Iris pigment epithelial cell (primary cell): ENCODE measurements at places on chromosomes 5 and 9.

- DNase-seq, result peak; percentile 57
These were observed 3.7 kb upstream of the SVEP1 start for GRCh38 chr9:110583237-110583636.

GRCh38 chr9:2745560-2746380, 28.5 kb downstream of the KCNV2 start:
- no peak for DNase-seq

- peak; percentile 11 for DNase-seq
These were observed 567.2 kb downstream of the PTPRD start for GRCh38 chr9:10045598-10045997.

GRCh38 chr9:133135146-133135745, 14.2 kb upstream of the RALGDS start:
- peak; percentile 84 for DNase-seq

- no peak for DNase-seq
These were observed 1.7 kb upstream of the SSBP2 start for GRCh38 chr5:81752644-81752963.

DNA sequence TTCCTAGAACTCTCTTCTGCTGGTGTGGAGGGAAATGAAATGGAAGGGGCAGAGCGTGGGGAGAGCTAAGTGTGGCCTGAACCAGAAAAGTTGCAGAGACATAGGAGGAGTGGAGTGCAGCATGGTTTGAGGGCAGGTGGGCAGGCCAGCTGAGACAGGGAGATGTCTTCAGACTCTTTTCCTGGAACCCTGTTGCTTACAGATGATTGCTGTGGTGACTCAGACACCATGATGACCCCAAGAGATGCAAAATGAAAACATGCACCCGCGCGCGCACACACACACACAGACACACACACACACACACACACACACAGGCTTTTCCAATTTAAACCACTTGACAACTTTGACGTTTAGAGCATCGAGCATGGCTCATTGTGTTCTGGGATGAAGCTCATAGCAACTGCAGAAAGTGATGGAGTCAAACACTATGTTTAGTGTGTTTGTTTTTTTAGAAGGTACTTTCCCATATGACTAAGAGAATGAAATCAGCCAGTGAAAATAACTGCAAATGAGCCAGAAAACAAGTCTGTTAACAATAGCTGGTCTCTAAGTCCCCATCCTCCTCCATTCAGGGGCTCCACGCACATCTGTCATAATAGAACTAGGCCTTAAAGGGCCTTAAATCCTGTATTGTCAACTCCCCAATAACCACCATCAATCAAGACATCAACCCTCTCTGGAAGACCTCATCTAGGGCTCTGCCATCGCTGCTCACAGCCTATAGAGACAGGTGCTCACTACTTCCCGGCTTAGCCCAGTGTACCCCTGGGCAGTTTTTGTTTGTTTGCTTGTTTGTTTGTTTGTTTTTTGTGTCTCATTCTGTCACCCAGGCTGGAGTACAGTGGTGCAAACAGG, 9.6 kb downstream of the TMOD1 start:
- DNase-seq, result peak; percentile 69

- peak; percentile 55 for DNase-seq
These were observed 21.6 kb downstream of the FBXL7 start for GRCh38 chr5:15521381-15522186.

- DNase-seq, result no peak
These were observed 19.5 kb downstream of the DBH start for GRCh38 chr9:133655701-133656100.

DNA sequence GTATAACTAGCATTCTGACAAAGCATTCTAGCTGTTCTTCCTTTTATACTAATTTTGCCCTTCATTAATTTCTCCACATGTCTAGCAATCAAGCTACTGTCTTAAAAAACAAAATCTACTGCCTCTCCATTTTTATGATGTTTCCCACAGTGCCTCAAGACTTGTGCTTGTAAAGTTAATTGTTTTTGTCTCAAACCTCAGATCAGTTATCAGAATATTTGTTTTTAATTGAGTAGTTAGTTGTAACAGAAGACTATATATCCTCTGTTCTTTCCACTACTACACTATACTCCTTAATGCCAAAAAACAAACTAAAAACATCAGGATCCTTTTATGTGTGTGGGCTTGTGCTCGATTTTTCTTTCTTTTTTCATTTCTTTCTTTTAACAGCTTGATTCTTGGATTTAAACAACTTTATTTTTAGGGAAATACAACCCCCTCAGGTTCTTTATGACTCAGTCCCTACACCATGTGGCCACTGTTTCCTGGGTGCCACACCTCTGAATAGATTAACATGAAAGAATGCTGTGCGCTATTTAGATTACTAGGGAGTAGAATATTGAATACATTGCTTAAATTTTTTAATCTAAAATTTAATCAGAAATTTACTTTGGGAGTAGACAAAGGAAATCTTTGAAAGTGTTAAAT, 1.2 kb downstream of the ASPN start:
- DNase-seq, result peak; percentile 53

DNA sequence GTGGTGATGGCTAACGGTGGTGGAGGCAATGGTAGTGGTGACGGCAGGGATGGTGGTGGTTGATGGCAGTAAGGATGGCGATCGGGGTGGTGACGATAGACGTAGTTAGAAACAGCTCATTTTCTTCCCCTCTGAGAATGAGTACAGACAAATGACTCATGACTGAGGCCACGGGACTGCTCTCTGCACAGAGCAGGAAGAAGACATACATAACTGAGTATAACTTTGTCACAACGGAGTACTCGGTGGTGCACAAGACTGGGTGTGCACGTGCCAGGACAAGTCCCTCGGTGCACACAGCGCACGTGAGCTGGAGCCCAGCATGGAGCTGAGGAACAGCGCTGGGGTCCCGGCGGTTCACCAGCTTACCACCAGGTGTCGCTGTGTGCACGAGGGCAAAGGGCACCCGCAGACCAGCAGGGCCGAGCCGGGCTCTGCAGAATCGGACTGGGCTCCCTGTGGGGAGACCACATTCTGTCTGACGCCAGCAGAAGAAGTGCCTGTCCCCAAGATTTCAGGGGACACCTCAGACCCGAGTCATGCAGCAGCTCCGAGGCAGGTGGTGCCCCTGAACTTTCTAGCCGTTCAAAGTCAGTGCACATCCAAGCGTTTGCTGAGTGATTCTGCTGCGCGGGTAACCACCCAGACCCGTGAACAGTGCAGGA, 188.6 kb downstream of the FSTL4 start:
- DNase-seq, result peak; percentile 41

- DNase-seq, result peak; percentile 98
These were observed 324.4 kb downstream of the ENC1 start for GRCh38 chr5:74316064-74316603.

GRCh38 chr9:112367465-112367864, 12.4 kb upstream of the HSDL2 start:
- DNase-seq, result no peak

DNA sequence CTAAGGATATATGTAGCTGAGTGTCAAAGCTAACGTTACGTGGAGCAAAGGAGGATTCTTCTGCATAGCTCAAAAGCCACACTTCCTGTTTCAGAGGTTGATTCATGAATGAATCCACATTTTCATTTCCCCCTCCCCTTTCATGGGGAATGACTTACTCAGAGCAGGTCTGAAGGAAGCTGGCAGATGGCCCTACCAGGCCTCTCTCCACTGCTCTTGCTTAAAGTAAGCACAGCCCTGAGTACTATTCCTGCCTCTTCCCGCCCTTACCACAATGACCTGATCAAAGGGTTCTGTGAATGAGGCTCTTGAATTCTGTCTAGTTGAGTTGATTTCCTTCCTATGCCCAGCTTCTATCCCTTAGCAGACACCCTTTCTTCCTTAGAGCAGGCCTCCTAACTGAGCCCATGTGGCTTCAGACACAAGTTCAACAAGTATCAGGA, 6.3 kb downstream of the IGIP start:
- peak; percentile 94 for DNase-seq

DNA sequence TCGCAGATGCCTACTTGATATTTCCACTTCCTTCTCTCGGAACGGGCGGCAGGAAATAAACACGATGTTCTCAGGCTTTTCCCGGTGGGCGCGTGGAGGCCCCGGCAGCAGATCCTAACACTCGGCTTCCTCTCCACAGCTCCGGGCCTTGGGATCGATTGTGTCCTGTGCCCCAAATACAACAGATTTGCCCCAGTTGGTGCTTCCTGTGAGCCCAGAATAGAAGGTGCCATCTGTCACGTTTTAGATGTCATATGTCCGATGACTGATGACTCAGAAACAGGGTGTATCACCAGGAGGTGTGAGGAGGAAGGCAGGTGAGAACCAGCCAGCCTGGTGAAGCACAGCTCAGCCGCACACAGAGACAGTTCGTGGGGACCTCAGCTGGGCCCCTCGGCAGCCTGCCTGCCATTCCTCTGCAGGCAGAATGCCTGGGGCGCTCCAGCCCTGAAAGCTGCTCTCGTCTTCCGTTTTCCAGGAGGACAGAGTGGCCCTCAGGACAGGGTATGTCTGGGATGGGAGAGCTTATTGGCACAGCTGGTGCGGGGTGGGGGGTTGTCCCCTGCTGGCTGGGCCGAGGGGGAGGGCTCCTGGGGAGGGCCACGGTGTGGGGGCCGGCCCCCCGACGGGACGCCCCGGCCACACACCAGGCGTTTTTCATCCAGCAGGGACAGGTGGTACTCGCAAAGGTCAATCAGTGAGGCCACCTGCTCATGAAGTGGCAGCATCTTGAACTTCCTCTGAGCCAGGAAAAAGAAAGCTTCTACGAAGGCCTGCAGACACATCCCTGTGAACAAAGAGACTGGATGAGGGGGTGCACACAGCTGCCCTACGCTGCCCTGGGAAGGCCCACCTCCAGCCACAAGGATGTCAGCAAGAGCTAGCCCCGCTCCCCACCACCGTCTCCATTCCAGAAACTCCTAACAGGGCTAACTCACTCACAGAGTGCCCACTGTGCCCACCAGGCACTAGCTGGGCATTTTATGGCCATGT, 171.0 kb downstream of the DAB2IP start:
- no peak for DNase-seq

- no peak for DNase-seq
These were observed 46.0 kb downstream of the RAPGEF1 start for GRCh38 chr9:131693651-131694597.

GRCh38 chr5:64811050-64811640, 42.4 kb downstream of the CWC27 start:
- peak; percentile 82 for DNase-seq

- no peak for DNase-seq
These were observed 635.7 kb downstream of the RAB3C start for GRCh38 chr5:59218424-59219045.

DNA sequence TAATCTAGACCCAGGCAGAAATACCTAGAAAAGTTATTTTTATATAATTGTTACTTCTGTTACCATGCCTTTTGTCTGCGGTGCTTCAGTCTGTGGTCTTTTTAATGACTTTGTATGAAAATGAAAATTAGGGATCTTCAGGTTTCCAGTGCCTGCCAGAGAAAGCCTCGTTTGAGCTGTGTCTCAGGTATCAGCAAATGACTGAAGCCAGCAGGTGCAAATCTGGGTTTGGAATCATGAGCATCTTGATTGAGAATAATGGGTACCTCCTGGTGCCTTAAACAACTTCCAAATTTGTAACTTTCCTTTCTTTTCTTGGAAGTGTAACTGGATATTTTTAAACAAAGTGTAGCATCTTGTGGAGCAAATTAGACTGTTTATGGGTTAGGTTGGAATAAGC, 4.3 kb downstream of the ZBTB34 start:
- DNase-seq, result no peak

DNA sequence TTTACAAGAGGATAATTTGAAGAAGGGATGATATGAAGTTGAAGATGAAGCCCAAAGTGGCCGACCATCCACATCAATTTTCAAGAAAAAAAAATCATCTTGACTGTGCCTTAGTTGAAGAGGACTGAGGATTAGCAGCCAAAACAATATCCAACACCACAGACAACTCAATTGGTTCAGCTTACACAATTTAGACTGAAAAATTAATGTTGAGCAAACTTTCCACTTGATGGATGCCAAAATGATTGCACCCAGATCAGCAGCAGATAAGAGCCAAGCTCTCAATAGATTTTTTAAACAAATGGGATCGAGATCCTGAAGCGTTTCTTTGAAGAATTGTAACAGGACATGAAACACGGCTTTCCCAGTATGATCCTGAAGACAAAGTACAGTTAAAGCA, 163.2 kb downstream of the GADD45G start:
- no peak for DNase-seq

DNA sequence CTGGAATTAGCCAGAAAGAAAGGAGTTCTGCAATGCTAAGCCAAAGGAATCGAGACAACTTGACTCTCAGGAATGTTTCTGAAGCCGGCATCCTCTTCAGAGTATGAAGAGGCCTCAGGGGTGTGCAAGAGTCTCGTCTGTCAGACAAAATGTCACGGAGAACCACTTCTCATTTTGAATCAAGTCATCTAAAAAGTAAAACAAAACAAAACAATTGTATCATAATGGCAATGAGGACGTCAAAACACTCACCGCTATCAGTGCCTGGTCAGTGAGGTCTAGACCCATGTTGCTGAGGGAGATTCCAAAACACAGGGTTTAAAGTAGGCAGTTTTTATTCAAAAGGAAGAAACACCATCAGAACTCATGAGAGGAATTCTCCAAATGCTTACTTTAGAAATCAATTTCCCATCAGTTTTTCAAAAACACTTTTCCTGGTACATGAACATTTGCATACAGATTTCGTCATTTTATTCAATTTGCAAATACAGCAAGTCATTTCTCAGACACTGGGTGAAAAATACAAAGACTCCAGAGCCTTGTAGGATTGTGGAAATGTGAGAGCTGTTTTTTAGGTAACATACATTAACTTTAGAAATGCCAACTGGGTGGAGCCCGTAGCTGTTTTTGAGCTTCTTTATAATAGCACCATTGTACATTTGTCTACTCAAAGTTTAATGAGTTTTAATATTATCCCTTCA, 89.5 kb upstream of the MAP3K1 start:
- DNase-seq, result no peak

- DNase-seq, result peak; percentile 66
These were observed 27.7 kb downstream of the PPP3R2 start for GRCh38 chr9:101566904-101567724.

DNA sequence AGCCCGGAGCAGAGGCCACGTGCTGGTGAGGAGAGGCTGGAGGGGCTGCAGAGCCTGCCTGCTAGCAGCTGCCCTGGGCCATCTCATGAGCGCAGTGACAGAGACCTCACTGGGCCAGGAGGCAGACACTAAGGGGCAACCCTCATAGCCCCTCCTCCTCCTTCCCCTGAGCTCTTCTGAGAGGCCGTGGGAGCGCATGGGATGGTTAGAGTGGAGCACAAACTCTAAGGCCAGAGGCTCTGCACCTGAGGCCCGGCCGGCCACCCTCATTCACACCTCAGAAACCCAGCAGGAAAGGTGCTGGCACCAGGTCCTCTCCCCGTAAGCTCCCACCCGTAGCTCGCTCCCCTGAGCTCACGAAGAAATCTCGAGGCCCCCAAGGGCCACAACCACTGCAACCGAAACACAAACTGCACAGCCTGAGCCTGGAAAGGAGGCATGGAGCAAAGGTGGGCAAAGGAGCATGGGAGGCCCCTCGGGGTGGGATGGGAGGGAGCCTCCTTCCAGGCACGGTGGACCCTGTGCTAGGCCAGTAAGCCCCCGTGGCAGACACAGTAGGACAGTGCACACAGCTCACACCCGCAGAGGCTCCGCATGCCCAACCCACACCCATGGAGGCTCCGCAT, 17.7 kb downstream of the CAMSAP1 start:
- no peak for DNase-seq
